Mesenteric fat pad (tissue), 1 donor: ENCODE measurements at places on chromosomes 12 and 14. TPM values are rescaled to one million over a fixed set of nuclear protein-coding genes. Genes with fewer than 3 reads are reported as not detected.

The EPYC gene
- not detected for total RNA-seq

The CLEC4C gene
- not detected for total RNA-seq

The DENND5B gene
- total RNA-seq: 15.4 TPM

The BDKRB2 gene
- 11.4 TPM for total RNA-seq

The HOXC12 gene
- total RNA-seq: not detected

The CHFR gene
- total RNA-seq: 47.0 TPM

The GPRC5A gene
- 41.5 TPM for total RNA-seq
